ENCODE measurements at places on chromosomes 5 and 9. TPM values are rescaled to one million over a fixed set of nuclear protein-coding genes. Genes with fewer than 3 reads are reported as not detected.

DNA sequence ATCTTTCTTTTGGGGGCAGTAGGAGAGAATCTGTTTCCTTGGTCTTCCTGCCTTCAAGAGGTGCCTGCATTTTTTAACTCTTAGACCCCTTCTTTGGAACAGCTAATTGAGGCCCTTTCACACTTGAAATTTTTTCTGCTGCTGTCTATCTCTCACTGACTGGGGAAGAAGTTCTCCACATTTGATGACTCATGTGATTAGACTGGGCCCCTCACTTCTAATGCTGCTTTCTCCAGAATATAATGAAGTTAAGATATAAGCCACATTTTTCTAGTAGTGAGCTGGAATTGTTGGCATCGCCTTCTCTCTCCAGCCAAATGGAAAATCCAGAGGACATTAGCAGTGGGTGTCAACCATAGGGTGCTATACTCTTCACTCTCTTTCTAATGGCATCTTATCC, 12.4 kb downstream of the ZNF474 start:
- no peak for DNase-seq

DNA sequence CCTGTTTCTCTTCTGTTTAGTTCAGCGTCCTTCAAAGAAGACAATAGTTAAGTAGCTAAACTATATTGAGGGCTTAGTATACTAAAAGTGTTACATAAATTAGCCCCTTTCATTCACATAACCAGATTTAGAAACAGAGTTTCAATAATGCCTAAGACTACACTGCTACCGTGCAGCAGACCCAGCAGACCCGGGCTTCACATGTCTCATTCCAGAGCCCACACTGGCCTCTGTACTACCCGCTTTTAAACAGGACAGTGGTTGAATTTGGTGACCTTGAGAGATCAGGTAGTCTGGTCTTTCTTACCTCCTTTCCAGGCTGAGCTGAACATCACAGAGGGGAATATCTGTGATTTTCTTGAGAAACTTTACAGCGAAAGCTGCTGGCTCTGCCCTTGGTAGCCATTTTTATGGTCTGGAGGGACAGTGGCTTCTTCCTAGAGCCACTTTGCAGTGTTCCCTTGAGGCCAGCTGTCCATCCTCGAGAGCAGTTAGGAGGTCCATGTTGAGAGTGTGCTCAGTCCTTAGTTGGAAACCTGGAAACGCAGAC, 56.5 kb downstream of the SLC22A5 start:
- DNase-seq: no peak

DNA sequence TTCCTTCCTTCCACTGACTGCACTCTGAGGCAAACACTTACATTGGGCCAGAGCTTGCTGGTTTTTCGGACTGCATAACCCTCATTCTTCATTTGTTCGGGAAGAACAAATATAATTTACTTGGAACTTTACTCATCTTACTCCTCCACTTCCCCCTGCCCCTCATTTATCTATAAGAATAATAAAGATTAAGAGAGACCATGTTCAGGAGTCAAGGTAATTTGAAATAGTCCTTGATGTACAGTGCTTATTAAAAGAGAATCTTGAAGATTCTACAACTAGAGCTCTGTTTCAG, 65.6 kb downstream of the BASP1 start:
- DNase-seq: no peak

DNA sequence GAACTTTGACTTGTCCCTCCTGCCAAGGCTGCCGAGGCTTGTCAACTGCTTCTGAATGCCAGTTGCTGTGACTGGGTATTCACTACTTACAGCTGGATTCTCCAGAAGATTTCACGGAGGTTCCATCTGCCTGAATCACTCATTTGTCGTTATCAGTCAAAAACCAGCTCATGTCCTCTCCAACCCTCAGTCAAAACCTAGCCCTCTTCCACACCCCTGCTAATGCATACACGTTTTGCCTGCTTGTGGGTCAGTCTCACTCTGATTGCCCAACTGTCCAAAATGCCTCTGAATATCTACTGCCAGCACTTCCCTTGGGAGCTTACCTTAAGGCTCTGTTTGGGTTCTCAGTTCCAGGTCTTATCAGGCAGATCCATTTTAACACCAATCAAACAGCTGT, 238.6 kb upstream of the TMEM161B start:
- DNase-seq: peak; percentile 5

DNA sequence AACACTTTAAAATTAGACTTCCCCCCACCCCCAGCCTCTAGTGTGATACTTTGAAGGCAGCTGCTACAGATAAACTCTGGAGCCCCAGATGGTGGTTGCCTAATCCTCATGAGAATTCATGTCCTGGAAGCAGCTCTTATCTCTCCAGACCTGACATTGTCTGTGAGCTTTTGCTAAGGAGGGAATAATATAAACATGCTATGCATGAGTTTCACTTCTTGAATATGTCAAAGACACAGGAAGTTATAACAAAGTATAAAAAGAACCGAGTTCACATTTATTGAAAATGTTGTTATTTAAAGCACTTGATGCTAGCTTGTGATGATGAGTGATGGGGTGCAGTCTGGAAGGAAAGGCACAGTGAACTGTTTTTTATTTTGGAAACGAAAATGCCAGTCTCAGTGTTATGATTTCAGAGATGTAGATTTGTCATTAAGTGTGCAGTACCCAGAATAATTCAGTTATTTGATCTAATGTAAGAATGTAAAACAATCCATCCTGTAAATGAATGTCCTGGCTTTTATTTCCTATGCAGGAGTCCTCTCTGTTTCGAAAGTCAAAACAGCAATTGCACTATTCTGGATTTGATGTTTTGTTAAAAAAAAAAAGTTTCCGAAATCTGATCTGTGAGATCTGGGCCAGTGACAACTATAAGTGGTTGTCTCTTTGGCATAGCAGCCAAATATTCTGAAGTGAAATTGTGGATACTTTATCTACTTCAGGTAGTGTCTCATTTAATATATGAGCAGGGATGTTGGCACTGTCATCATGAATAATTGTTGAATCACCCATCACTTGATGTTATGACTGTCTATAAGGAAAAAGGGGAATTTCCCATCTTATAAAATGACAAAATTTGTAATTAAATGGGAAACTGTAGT, 77.0 kb downstream of the ZCCHC7 start:
- DNase-seq: peak; percentile 21

Gene PRDM9
- polyA plus RNA-seq: not detected

Gene ACTBL2
- polyA plus RNA-seq: not detected

Gene OR1J4
- polyA plus RNA-seq: not detected

Gene NREP
- 293 TPM for polyA plus RNA-seq

Measured in muscle of leg (tissue), 16 donors.